ENCODE measurements at places on chromosomes 5 and 9.

DNA sequence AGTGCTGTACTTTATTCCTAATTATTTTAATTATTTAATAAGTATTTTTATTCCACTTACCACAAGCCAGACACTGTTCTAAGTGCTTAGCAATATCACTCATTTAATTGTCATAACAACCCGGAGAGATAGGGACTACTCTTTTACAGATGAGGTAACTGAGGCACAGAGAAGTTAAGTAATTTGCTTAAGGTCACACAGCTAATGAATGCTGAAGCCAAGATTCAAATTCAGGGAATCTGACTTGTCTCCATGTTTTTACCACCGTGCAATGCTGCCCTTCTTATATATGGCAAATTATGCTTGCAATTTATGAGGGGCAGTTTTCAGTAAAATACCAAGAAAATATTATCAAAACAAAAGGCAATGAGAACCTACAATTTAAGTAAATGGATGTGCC, 168.4 kb upstream of the KIF2A start:
- no peak for DNase-seq

GRCh38 chr5:146755793-146756192, 122.8 kb downstream of the PPP2R2B start:
- no peak for DNase-seq

GRCh38 chr9:28073270-28073669, 500.0 kb upstream of the C9orf72 start:
- peak; percentile 5 for DNase-seq

DNA sequence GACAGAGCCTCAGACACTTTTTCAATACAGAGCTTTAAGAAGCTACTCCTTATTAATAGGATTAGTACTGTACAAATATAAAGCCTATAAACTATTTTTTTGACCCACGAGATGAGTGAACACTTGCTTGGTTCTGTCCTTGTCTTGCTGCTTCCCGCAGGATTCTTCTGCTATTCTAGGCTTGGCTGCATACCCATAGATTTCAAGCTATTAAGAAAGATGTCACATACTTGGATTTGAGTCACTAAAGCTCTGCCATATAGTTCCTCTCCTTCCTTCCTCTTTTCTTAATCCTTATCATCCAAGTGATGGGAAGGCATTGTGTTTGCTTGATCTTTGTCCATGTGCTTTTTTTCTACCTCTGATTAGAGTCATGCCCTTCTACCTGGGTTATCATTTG, 361.2 kb upstream of the TRPC7 start:
- no peak for DNase-seq

DNA sequence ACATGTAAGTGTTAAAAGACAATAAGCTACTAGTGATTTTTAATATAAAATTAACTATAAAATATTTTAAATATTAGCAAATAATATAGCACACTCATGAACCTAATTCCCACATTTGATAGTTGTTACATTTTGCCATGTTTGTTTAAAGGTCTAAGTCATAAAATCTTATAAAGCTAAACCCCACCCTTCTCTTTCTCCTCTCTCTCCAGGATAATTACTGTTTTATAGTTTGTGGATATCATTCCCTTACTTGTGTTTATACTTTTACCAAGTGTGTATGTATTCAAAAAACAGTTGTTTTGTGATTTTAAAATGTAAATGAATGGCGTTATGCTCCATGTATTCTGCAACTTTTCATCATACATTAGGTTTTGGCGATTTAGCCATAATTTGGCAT, 34.2 kb downstream of the LYRM7 start:
- no peak for DNase-seq

GRCh38 chr9:80146466-80146865, 574.7 kb downstream of the TLE4 start:
- no peak for DNase-seq

DNA sequence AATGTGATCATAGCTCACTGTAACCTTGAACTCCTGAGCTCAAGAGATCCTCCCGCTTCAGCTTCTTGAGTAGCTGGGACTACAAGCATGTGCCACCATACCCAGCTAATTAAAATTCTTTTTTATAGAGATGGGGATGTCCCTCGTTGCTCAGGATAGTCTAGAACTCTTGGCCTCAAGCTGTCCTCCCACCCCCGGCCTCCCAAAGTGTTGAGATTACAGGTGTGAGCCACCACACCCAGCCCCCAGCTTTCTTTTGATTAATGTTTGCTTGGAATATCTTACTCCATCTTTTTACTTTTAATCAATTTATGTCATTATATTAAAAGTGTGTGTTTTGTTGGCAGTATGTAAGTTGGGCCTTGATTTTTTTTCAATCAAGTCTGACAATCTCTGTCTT, 59.4 kb upstream of the EXOC3 start:
- no peak for DNase-seq

All from epithelial cell of prostate (primary cell).